Effector CD8-positive, alpha-beta T cell (primary cell): ENCODE measurements at places on chromosomes 12 and 14.

- no peak for DNase-seq
These were observed 26.1 kb upstream of the JPH4 start for GRCh38 chr14:23604675-23605170.

GRCh38 chr12:106446419-106447092 lies 89.0 kb downstream of the POLR3B start:
- no peak for DNase-seq

DNA sequence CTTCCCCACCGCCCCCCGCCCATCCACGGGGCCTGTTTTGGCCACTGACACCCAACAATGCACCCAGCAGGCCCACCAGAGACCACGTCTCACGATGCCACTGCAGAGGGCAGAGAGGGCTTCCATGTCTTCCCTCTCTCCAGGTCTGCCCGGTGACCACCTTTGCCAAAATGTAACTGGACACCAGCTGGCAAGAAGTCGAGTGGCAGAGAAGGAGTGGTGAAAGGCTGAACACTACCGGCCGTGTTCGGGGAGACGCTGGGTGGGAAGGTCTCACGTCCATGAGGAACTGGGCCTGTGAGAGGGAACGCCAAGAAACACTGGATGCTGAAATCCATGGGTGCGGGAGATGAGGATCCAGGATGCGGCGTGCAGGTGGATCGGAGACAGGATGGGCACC lies 308.2 kb downstream of the ADGRD1 start:
- no peak for DNase-seq

- DNase-seq: no peak
These were observed 66.6 kb downstream of the SINHCAF start for GRCh38 chr12:31259136-31259886.

DNA sequence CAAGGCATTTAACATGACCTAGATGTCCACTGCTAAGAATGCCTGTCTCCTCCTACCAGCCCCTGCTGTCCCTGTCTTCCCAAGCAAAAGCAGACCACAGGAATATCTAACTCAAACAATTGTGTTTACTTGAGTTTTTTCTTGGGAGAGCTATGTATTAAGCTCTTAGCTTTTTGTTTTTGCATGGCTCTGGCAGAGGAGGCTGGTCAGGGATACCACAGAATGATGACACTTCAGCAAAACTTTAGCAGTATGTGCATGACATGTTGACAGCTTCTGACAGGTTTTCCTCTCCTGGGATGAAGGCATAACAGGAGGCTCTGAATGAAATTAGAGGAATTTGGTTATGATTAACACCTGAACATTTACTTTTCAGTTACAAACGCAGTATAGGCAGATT lies 6.9 kb downstream of the TMBIM6 start:
- no peak for DNase-seq

- DNase-seq: no peak
These were observed 12.3 kb downstream of the TNFAIP2 start for GRCh38 chr14:103135333-103136260.

GRCh38 chr12:27208414-27208750 lies 35.7 kb upstream of the STK38L start:
- no peak for DNase-seq

- DNase-seq: no peak
These were observed 122.7 kb downstream of the SSPN start for GRCh38 chr12:26317942-26318575.

DNA sequence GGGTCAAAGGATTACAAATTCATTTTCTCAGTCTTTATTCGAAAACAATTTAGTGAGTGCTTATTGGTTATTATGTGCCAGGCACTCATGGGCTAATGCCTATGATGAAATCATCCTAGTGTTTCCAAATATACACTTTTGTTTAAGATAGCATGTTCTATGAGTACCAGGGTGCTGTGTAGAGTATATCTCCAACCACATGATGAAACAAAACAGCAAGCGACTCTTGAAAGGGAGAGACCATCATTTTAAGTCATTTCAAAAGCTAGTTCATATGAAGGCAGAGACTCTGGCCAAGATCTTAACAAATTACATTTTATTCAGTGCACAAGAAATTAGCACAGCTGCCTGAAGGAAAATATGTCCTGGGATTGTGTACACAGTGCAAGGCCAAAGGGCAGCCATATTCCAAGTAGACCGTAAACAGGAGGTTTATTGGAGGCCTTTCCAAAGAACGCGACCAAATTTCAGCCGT lies 204.2 kb downstream of the EFCAB11 start:
- no peak for DNase-seq

- DNase-seq: no peak
These were observed 3.3 kb downstream of the EEF1AKMT3 start for GRCh38 chr12:57775563-57776246.

DNA sequence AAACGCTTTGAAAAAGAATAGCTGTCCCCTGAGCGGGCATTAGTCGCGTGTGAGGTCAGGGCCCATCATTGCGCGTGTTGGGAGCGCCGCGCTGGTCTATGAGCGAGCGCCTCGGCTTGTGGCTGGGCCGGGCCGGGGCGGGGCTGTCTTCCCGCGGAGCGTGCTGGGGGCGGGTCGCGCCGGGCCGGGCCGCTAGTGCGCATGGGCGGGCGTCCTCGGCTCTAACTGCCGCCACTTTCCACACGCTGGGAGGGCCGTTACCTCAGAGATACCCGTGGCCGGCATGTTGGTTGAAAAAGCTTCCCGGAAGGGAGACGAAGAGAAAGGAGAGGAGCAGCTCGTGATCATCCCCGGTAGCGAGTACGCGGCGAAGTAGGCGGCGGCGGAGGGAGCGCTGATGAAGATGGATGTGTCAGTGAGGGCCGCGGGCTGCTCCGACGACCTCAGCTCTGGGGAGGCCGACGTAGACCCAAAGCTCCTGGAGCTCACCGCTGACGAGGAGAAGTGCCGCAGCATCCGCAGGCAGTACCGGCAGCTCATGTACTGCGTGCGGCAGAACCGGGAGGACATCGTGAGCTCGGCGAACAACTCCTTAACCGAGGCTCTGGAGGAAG lies at the start of gene EID3:
Gene EID3, plus strand, starts transcription at position 202 of the 614 bp plus-strand sequence. Its CDS starts 196 bp downstream, at position 398.
- peak; percentile 79 for DNase-seq

GRCh38 chr14:90905531-90905930 lies 89.3 kb upstream of the TTC7B start:
- no peak for DNase-seq

DNA sequence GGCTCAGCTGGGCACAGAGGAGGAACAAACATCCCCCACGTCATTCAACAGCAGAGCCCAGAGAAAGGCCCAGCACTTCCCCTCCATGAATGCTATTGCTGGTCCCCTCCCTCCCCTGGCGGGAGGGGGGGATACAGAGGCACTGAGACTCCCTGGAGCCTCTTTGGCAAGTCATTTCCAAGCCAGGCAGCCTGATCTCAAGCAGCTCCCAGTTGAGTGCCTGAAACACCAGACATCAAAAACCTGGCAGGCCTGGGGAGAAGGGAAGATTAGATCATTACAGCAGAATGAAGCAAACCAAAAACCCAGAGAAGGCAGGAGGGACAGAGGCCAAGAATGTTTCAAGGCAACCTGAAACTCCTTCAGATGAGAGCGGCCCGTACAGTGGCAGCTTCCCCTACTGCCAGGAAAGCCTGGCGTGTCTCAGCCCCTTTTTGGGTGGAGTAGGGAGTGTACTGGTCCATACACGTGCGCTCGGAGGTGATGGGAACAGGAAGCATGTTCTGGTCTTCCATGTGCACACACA lies 92.1 kb downstream of the LRRC74A start:
- DNase-seq: no peak

GRCh38 chr12:86735851-86736250 lies 479.7 kb upstream of the MGAT4C start:
- no peak for DNase-seq

DNA sequence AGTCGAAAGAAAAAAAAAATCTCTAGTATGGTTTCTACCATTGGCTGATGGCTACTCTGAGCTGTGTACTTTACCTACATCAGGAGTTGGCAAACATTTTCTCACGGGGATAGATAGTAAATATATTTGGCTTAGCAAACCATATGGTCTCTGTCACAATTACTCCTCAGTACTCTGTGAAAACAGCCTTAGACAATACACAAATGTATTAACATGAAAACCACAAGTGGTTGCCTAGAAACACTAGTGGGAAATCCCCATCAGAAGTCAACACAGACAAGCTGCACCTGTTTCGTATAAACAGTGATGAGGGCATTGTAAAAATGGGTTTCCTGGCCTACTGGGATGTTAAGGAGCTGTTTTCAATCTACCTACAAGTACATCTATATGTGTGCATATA lies 84.6 kb upstream of the NAV3 start:
- no peak for DNase-seq

GRCh38 chr12:104294927-104295668 lies 8.4 kb upstream of the EID3 start:
- DNase-seq: no peak

- no peak for DNase-seq
These were observed 10.2 kb downstream of the SLCO1A2 start for GRCh38 chr12:21324551-21324950.

GRCh38 chr14:94906577-94906976 lies 136.7 kb upstream of the GSC start:
- no peak for DNase-seq

- DNase-seq: no peak
These were observed 75.5 kb upstream of the RERGL start for GRCh38 chr12:18165422-18165871.

DNA sequence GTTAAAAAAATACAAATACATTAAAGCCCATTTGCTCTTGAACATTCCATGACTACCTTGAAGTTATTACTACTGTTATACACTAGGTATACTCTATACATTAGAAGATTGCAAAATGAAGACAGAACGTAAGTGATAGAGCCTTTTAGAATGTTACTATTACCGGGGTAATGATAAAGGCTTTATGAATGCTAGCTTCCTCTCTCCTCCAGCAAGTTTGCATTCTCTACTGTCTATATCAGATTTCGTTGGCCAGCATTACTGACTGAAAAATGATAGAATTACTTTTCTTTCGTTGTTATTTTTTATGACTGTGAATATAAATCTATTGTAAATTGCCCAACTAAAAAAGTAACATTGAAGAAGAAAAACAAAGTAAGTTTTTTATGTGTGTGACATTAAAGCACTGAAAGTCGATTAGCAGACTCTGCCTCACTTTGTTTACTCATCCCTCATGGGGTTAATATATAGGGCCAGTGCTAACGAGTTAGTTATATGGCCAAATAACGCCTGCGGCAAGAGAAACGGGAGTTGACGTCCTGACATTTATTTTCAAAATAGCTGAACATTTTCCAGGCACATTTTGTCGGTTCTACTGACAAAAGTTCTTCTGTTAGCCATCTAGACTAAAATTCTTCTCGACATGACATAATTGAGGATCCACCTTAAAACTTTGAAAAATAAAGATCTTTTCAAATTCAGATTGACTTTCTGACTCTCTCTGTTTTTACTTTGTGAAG lies 163.8 kb upstream of the KITLG start:
- no peak for DNase-seq

GRCh38 chr14:101402936-101403660 lies 158.2 kb upstream of the DIO3 start:
- no peak for DNase-seq

DNA sequence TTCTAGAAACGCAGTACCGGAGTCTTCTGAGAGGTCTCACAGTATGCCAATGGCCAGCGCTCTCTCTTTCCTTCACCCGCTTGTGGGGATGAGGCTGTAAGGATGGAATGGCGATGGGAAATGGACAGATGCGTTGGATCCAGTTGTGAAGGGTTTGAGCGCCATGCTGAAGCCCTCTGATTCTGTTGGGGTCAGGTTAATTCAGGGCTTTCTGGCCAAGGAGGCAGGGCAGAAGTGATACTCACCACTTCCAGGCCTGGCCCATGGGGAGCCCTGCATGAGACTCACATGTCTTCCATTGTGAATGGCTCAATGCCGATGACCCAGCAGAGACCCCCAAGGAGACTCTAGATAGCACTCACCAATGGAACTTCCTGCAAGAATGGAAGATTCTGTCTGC lies 114.3 kb downstream of the BCL11B start:
- no peak for DNase-seq

DNA sequence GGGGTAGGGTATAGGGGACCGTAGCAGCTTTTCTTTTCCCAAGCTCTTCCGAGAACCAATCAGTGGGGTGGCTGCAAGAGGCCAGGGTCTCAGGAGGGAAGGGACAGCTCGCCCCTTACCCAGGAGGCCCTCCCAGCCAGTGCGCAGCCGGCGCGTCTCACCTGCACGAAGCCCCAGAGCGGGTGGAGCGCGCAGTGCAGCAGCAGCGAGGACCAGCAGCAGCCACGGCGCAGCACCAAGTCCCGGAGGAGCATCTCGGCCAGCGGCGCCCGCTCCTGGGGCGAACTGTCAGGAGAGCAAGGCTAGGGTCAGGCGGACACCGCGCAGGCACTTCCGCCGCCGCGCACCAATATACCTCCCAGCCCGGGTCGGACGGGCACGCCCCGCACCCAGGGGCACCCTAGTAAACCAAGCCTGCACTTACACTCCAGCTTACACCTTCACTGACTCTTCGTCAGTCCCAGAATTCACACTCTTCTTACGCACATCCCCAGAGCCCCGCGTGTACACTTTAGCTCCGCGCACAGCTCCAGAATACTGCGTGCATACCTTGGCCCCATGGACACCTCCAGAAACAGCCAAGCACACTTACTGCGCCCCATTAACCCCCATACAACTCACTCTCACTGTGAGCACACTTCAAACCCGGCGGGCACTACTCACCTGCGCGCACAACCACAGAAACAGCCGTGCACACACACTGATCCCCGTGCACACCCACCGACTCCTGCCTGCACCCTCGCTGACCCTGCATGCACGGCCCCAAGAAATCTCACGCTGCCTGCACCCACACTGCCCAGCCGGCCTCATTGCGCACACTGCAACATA lies 606 bp downstream of the PRIMA1 start:
- DNase-seq: no peak

- DNase-seq: no peak
These were observed 1023.0 kb upstream of the ATXN7L3B start for GRCh38 chr12:73514672-73515071.

DNA sequence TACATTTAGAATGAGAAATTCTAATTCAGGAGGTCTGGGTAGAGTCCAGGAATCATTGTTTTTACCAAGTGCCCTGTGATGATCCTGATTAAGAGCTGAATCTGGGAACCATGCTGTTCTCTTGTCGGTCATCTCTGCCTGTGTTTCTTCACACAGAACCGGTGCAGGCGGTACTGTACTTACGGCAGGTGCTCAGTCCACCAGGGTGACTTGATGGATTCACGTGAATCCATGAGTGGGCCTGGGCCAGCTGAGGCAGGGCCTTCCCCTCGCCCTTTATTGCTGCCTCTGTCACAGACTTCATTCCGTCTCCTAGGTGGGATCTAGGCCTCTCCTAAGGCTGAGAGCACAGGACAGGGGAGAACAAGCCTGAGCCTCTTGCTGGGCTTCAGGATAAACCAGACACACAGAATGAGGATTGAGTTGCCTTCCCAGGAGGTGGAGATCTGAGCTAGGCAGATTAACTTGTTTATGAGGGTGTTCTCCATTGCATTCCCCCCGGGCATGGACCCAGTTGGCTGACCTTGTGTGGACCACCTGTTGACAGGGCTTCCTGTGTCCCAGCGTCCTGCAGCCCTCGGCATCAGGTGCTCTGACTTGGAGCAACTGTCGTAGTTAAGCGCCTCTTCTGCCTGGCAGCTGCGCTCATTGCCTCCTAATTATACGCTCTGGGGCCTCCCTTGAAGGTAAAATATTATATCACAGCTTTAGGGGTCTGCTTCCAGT lies 42.1 kb downstream of the B4GALNT3 start:
- DNase-seq: no peak
